Endothelial cell of coronary artery (primary cell): ENCODE measurements at places on chromosomes 3 and 15. TPM values are rescaled to one million over a fixed set of nuclear protein-coding genes. Genes with fewer than 3 reads are reported as not detected.

VGLL3 gene
- 3.0 and 28.0 TPM in 2 replicates for total RNA-seq

EXD1 gene
- total RNA-seq, result under 0.01 TPM in 1 of 2 replicates, not detected in the other

MRAS gene
- 7.0 and 21.6 TPM in 2 replicates for total RNA-seq

DLL4 gene
- total RNA-seq, result 33.8 and 103 TPM in 2 replicates

ZNF620 gene
- 3.0 and 5.4 TPM in 2 replicates for total RNA-seq

CASR gene
- total RNA-seq, result not detected in 2 replicates

POLQ gene
- total RNA-seq, result 4.0 and 6.8 TPM in 2 replicates

ALG1L2 gene
- total RNA-seq, result not detected in 2 replicates
